ENCODE measurements at places on chromosomes 7 and 10. TPM values are rescaled to one million over a fixed set of nuclear protein-coding genes. Genes with fewer than 3 reads are reported as not detected.

The IFT22 gene
- total RNA-seq, result 14.1 TPM

The OPN1SW gene
- total RNA-seq, result not detected

The HOXA9 gene
- total RNA-seq, result not detected

The METTL27 gene
- total RNA-seq, result 3.6 TPM

The JCAD gene
- total RNA-seq, result 48.2 TPM

The HOGA1 gene
- total RNA-seq, result 14.9 TPM

The GPR146 gene
- total RNA-seq, result 3.4 TPM

The MMD2 gene
- not detected for total RNA-seq

The FRA10AC1 gene
- total RNA-seq, result 9.0 TPM

The CYP26A1 gene
- not detected for total RNA-seq

The STARD3NL gene
- 9.1 TPM for total RNA-seq

The CFAP69 gene
- total RNA-seq, result 5.8 TPM

The FOXI2 gene
- total RNA-seq, result not detected

GRCh38 chr10:104122225-104123107, 495 bp downstream of the SFR1 start:
- DNase-seq, result no peak

GRCh38 chr10:26567351-26567721, 129.2 kb downstream of the APBB1IP start:
- DNase-seq, result no peak

GRCh38 chr10:105413997-105414396, 772.9 kb downstream of the SORCS3 start:
- no peak for DNase-seq

DNA sequence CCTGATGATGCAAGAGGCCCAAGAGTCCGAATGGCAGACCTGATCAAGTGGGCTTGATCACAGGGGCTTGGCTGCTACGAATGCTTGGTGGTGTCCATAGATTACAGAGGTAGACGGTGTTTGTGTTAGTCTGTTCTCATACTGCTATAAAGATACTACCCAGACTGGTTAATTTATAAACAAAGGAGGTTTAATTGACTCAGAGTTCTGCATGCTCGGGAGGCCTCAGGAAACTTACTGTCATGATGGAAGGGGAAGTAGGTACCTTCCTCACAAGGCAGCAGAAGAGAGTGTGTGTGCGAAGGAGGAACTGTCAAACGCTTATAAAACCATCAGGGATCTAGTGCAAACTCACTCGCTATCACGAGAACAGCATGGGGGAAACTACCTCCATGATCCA, 268.9 kb upstream of the KLF6 start:
- DNase-seq, result no peak

DNA sequence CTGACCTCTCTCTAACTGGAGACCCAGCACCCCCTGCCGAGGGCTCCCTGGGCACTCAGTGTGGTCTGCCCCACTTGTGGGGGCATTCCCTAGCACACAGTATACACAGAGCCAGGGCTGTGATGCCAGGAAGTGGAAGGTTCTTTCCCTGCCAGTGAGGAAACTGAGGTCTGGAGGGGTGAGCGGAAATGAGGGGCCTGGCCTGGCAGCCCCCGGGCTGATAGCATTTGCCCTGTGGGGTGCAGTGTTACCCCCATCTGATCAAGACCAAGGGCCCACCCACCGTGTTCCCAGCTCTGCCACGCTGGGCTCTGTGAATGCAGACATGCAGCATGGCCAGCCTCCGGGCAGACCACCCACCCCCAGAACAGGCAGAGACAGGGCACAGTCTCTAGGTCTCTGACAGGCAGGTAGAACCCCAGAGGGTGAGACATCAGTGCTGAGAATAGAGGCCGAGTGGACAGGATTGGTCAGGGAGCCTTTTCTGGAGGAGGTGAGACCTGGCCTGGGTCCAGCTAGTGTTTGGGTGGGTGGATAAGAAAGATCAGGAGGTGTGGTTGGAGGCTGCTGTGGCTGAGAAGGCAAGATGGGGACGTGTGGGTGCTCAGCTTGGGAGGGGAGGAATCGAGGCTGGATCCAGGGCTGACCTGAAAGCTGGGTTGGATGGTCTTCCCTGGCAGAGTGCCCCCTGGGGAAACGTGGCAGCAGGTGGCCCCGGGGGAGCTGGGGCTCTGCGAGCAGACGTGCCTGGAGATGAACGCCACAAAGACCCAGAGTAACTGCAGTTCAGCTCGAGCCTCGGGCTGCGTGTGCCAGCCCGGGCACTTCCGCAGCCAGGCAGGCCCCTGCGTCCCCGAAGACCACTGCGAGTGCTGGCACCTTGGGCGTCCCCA, 10.8 kb upstream of the ZNF862 start:
- DNase-seq, result no peak

- no peak for DNase-seq
Observed at GRCh38 chr7:40493609-40494051, 358.8 kb downstream of the SUGCT start.

- no peak for DNase-seq
Observed at GRCh38 chr7:133115596-133115995, 33.7 kb upstream of the CHCHD3 start.

DNA sequence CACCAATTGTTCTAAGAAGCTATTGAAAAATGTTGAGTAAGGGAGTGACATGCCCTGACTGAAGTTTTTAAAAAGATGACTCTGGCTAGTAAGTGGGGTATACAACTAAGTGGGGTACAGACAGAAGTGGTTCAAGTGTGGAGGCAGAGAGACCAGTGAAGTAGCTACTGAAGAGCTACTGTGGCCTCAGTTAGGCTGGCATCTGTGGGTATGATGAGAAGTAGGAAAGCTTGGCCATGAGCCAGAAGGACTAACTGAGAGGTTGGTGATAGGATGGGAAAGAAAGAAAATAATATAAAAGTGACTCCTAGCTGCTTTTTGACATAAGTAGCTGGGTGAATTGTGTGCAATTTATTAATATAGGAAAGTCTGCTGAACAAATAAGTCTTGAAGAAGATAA, 176.6 kb downstream of the SEMA3D start:
- no peak for DNase-seq

DNA sequence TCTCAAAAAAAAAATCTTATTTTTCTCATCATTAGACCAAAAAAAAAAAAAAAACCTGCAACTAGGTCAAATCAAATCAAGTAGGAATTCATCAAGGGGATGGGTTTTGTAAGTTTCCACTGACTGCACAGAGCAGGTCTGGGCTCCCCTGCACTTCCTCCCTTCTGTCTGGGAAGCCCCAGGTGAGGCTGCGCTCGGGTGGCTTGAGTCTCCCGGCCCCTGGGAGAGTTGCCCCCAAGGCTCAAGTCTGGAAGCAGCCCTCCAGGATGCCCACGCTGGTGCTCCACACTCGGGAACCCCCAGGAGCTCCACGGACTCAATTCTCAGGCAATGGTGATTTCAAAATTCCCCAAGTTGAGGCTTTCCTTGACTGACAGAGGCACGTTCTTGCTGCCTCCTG, 41.7 kb upstream of the RBM33 start:
- DNase-seq, result no peak

DNA sequence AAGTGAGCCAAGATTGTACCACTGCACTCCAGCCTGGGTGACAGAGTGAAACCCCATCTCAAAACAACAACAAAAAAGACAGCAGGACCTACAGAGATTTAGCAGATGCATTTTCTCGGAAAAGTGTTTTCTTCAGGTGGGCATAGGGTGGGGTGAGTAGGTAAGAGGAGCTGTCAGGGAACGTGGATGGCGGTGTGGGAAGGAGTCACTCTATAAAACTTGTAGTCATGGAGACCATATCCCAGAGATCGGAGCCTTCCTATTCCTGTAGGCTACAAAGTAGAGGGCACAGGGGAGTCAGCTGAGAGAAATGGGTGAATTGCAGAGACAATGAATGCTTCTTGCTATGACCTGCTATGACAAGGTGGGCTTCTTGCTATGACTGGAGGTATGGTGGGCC, 283.0 kb upstream of the FOXK1 start:
- no peak for DNase-seq

DNA sequence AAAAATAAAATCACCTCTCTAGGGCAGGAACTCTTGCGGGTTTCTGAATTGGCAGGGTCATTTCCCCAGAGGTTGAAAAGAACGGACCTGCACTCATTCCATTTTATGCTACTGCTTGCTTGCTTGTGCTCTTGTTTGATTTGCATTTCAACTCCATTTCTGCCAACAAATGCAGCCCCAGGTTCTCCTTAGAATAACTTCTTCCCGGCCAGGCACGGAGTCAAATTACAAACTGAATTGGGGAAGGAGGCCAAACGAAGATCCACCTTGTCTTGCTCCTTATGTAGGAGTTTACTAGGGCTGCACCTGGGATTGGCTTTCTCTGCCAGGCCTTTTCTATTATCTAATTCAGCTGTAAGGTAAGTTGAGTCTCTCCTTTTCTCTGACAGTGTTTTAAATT, 79.6 kb downstream of the HGF start:
- no peak for DNase-seq

DNA sequence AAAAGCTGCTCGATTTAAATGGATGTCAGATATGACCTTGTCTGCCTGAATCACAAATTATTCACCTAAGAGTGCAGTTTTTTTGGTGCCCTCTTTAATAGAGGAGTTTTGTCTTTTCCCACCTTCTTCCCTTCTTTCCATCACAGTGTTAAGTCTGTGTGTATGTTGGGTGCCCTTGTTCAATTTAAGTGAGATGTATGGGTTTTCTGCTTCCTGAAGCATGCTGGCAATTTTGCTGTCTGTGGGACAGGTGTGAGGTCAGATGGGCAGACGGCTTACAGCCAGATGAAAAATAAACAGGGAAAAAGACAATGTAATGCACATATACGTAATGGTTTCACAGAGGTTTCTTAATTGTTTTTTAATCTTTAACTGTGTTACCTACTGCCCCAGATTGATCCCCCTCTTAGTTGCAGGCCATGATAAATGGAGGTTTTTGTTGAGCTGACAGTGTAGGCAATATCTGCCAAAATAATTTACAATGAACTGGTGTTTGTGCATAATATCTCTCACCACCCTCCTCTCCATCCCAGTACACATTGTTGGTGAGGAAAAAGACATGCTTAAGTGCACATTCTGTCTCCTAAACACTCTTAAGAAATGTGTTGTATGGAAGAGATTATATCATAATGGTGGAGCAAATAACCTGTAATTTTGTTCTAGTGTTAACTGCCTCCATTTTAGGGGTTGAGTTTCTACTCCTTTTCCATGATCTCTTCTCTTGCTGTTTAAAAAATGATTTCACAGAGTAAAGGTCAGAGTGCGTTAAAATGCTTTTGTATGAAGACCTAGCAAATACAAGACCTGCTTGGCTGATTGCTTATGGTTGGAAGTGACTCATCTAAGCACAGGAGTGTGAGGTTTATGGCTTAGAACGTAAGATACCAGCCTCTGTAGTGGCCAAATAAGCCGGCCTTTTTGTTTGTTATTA, 123.9 kb downstream of the LRRC4 start:
- no peak for DNase-seq

GRCh38 chr7:54897891-54898290, 120.9 kb upstream of the EGFR start:
- no peak for DNase-seq

GRCh38 chr7:27295236-27295635, 52.6 kb downstream of the EVX1 start:
- no peak for DNase-seq

DNA sequence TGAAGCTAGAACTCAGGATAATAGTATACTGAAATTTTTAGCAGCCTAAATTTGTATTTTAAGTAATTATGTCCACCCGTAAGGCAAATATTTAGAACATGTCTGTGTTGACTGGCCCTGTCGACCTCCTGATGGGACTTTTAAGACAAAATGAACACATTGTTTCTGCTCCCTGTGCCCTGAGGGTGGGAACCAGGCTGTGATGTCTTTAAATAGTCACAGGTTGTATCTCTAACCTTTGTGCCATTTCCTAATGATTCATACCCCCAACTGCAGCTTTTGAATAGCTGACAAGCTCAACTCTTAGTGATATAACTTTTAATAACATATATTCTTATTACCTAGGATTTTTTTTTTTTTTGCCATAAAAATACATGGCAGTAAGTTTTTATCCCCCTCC, 494.9 kb upstream of the AKR1E2 start:
- no peak for DNase-seq

DNA sequence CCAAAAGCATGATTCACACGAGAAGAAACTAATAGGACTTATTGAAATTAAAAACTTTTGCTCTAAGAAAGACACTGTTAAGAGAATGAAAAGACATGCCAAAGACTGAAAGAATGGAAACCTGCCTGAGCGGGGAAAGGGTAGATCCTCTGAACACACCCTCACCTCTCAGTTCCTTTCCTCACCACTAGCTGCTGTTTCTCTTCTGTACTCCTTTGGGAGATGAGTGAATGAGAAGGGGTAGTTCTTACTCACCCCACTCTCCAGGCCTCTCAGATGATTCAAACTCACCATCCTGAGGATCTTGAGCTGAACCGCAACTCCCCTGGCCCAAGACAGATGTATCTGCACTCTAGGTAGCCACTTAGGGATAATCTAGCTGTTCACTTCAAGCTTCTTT, 41.9 kb downstream of the IQUB start:
- DNase-seq, result no peak

- DNase-seq, result no peak
Observed at GRCh38 chr10:98509745-98510144, 63.0 kb upstream of the HPS1 start.

GRCh38 chr7:107292591-107292990, 123.8 kb downstream of the HBP1 start:
- DNase-seq, result no peak

GRCh38 chr10:71309919-71310318, 9.1 kb upstream of the SLC29A3 start:
- no peak for DNase-seq

DNA sequence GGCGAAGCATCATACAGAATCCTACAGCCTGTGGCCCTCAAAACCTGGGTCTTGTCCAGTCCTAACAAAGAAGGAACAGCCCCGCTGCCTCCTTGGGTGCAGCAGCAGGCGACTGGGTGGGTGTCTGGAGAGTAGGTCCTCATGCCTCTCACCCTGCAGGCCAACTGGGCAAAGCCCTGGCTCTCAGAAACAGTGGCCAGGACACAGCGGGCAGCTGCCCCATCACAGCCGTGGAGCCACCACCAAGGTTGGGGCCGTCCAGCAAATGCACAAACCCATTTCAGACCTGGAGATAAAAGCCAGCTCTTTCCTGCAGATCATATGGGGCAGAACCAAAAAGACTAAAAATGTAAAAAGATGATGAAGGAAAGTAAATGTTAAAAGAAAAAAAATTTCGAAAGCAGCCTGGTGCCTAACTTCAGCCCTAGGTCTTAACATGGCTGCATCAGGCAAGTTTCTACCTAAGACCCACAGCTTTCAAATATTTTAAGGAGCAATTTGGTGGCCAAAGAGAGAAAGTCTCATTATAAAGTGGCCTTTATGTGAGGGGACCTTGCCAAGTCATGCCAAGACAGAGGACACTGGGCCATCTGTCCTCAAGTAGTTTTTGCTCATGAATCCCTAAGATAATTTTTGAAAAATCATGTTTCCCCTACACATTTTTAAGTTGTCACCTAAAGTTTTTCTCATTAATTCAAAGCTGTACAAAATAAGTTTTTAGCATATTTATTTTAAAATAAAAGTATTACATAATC, 142.1 kb downstream of the PAXIP1 start:
- DNase-seq, result no peak

- DNase-seq, result peak; percentile 92
Observed at GRCh38 chr10:79084012-79084971, 15.5 kb downstream of the ZMIZ1 start.

DNA sequence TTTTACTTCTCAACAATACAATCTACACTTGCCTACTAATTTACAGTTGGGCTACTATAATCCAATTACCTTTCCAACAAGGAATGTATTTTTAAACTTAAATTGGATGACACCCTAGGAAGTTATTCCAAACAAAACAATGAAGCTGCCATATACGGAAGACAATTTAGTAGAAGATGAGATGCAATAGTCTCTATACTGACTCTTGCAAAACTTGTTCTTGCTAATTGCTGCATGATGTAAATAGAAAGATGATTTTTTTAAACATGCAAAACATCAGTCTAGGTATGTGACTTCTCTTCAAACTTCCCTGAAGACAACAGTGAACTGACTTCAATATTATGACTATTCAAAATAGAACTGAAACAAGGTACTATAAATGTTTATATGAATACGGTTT, 17.6 kb downstream of the NT5C3A start:
- no peak for DNase-seq
